ENCODE measurements at places on chromosomes 6 and 20. TPM values are rescaled to one million over a fixed set of nuclear protein-coding genes. Genes with fewer than 3 reads are reported as not detected.

DNA sequence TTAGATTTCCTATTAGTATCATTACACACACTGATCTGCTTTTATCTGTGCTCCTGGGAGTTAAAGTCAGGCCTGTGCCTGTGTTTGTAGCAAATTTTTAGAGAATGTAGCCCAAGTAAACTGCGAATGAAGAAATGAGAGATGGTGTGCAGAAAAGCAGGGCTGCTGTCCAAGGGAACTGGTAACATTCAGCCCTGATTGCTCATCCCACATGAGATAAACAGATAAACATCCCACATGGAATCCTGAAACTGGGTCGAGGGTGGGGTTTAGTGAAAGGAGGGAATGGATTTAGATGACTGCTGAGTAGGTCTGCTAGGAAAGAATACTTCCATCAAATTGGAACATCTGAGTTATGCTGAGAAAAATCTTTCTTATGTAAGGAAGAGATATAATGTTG is 69.1 kb downstream of the GRIK2 start:
- no peak for DNase-seq

GRCh38 chr20:10357974-10358373 is 76.0 kb downstream of the MKKS start:
- DNase-seq = no peak

DNA sequence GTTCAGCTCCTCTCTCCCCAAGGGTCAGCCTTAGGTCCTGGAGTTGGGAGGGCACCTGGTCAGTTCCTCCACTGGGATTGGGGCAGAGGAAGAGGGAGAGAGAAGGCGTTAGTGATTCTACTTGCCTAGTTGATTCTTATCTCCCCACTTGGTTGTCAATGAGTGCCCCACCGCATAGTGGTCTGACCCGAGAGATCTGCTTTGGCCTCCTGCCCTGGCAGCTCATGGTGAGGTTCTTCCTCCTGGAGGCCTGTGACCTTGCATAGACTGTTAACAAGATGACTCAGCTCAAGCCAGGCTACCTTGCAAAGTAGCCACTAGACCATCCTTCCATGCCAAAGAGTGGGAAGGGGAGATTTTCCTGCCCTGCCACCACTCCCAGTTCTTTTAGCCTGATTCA is 160.6 kb downstream of the TMEM200A start:
- DNase-seq = no peak

GRCh38 chr6:151110576-151110905 is 129.2 kb upstream of the AKAP12 start:
- no peak for DNase-seq

- no peak for DNase-seq
These were observed 2.7 kb upstream of the RBM24 start for GRCh38 chr6:17278289-17279063.

DNA sequence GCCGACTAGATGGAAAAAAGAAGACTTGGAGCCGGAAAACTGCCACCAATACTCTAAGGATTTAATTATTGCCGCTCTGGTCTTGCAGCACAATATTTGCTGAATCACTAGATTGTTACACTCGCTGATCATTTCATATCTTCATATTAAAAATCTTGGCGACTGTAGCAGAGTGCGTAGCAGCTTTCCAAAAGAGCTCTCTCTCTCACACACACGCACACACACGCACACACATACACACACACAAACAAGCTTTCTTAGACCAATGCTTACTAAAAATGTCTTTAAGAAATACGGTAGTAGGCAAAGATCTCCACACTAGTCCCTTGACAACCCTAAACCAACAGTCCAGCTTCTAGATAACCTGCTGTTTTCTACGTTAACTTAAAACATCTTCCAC is 7.7 kb downstream of the GRIK2 start:
- no peak for DNase-seq

GRCh38 chr20:17612287-17612991 is 42.6 kb downstream of the DSTN start:
- peak; percentile 46 for DNase-seq

DNA sequence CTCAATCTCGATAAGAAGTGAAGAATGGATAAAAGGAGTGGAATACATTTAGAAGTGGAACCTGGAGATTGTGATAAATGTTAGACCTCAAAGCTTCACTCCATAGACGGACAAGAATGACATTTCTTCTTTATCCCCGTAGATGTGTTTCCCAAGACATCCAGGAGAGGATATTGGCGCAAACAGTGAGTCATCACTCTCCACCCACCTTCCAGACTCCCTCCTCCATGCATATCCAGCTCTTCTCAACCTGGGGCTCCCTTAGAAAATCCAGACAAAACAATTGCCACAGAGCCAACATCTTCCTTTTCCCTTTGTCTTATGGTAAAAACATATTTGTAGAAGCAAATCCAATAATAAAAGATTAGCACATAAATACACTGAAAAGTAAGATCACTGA is 586.1 kb downstream of the PTPRT start:
- no peak for DNase-seq

GRCh38 chr20:1824181-1824580 is 71.0 kb upstream of the SIRPA start:
- DNase-seq = no peak

DNA sequence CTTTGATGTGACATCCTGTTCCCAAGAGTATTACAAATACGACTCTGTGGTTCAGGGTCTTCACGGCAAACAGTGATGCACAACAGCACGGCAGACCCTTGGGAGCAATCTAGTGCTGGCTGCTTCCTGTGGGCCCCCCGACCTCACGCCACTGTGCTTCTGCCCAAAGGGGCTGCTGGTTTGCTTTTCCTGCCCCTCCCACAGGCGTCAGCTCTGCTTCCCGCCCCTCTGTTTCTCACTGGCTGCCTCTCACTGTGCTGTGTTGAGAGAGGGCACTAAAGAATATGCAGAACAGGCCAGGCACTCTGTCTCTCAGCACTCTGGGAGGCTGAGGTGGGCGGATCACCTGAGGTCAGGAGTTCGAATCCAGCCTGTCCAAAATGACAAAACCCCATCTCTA is 554.5 kb upstream of the AGPAT4 start:
- no peak for DNase-seq

- no peak for DNase-seq
These were observed 1273.8 kb upstream of the ADGRB3 start for GRCh38 chr6:67361264-67361663.

GRCh38 chr6:1627827-1628560 is 18.3 kb downstream of the FOXC1 start:
- DNase-seq = no peak

DNA sequence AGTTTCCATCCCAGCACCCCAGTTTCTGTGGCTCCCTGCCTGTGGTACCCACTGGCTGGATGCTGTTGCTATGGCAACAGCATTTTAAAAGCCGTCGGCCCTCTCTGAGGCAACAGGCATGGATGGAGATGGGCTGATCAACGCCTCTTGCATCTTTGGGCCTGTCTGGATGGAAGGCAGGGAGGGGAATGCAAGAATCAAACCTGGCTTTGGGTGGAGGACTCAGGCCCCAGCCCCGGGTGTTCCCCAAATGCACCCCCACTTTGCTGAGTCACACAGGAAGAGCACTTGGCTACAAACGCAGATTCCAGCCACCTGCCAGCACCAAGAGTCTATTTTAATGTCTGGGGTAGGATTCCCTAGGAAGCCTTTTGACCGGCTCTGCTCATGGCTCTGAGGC is 45.7 kb upstream of the TGM2 start:
- no peak for DNase-seq

DNA sequence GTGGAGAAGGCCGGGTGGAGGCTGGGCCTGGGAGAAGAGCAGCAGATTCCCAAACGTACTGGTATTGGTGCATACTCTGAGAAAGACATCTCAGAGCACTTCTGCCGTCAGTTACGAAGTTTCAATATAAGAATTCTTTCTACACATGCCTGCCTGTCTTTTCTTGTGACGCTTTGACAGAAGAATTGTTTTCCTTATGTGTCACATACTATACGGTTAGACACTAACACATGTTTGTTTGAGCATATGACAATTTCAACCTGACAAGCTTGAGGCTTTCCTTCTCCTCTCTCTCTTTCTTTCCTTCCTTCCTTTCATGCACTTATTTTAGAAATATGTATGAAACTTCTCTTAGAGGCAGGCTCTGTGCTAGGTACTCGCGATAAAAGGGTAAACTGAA is 360.0 kb downstream of the QKI start:
- no peak for DNase-seq

GRCh38 chr6:148807784-148808183 is 61.0 kb downstream of the UST start:
- DNase-seq = no peak

GRCh38 chr6:46191961-46192360 is 21.2 kb upstream of the ENPP5 start:
- DNase-seq = no peak

- no peak for DNase-seq
These were observed 153.7 kb upstream of the PTPN1 start for GRCh38 chr20:50356525-50356885.

GRCh38 chr6:41345901-41346300 is 10.5 kb downstream of the NCR2 start:
- DNase-seq = no peak

DNA sequence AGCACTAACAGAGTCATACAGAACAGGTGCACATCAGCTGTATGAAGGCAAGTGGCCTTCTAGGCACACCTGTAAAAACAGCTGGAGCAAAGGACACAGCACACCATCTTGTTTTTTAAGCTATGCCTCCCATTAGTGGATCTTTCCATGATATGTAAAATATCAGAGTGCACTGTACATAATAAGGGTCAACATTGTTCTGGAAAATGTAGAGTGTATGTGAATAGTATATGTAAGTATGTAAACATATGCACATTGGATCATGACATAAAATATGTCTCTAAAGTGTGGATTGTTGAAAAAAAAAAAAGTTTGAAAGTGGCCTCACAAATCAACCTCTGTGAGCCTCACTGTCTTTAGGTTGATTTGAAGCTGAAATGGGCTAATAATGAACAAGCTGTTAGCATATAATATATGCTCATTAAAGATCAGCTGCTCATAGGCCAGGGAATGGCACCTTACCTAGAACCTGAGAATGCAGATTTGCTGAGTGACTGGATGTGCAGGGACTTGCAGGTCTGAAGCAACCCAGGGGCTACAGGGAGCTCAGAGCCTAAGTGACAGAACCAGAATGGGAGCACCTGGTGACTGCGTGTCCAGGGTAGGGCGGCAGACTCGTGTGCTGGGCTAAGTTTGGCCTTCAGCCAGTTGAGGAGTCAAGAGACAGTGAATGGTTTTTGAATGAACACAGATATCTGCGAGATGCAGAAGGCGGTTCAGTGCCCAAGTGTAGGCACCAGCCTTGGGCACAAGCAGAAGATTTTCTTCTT is 198.6 kb downstream of the TMEM242 start:
- no peak for DNase-seq

DNA sequence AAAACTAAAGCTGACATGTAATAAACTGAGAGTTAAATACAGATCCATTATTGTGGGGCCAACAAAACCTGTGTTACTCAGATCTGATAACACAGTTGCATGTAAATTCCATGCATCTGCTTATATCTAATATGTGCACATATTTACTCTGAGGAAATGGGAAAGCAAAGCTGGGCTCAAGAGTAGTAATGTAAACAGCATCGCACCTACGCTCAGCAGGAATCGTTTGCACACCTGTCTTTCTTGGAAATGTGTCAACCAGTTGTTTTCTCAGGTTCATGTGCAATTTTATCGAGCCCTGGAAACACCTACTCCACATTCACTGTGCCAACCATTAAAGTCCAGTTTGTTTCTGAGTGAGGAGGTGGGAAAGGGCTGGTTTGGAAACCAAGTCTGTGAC is 80.3 kb upstream of the CNKSR3 start:
- DNase-seq = peak; percentile 67

DNA sequence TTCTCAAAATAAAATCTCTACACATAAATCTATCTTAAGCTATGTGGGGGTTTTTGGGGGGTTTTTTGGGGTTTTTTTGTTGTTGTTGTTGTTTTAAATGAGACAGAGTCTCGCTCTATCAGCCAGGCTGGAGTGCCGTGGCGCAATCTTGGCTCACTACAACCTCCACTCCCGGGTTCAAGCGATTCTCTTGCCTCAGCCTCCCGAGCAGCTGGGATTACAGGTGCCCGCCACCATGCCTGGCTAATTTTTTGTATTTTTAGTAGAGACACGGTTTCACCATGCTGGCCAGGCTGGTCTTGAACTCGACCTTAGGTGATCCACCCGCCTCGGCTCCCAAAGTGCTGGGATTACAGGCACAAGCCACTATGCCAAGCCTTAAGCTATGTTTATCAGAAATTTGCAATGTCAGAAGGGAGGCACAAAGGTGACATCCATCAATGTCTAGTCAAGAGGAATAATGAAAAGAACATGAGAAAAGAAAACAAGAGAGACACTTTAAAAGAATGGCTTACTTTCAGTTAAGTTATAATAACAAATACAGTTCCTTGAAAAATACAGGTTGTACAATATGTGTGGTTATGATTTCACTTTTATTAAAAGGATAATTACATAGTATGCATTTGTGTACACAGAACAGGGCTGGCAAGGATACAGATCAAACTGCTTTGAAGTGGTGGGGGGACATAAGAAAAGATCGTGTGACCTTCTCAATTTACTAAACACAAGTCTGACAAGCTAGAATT is 28.6 kb downstream of the SLC23A2 start:
- DNase-seq = no peak

DNA sequence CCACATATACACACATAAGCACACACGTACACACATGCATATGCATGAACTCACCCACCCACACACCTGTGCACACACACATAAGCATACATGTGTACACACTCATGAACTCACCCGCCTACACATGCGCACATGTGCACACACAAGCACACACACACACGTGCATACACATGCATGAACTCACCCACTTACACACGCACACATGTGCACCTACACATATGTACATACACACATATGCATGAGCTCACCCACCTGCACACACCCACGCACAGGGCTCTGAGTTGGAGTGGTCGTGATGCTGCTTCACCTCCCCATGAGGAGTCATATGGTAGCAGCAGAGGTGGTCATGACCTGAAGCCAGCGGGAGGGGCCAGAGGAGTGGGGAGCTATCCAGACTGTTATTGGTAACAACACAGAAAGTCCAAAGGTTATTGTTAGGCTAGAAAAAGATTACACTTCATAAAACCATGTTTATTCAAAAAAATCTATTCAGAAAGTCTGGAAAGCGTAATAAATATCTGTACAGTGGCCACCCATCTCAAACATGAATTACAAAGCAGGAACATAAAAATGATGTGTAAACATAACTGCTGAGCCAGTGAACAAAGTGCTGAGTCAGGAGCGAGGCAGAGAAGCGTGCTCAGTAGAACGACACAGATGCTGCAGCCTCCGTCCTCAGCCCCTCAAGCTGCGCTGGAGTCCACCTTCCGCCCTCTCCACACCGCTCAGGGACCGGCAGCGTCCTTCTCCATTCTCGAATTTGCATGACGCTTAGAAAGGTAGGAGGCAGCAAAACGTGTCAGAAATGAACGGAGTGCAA is 26.4 kb upstream of the MPC1 start:
- no peak for DNase-seq

MMUT gene
- 8.3 TPM for total RNA-seq

KCNQ5 gene
- 1.6 TPM for total RNA-seq

IP6K3 gene
- not detected for total RNA-seq

PROKR2 gene
- total RNA-seq = not detected

BICRAL gene
- total RNA-seq = 8.6 TPM

FAM217A gene
- total RNA-seq = not detected

BTNL2 gene
- not detected for total RNA-seq

PRDM13 gene
- not detected for total RNA-seq

CYP39A1 gene
- total RNA-seq = 6.3 TPM

RNF144B gene
- 4.0 TPM for total RNA-seq

LRRN4 gene
- total RNA-seq = 11.2 TPM

KCNK16 gene
- total RNA-seq = 2.9 TPM

VGLL2 gene
- total RNA-seq = 0.99 TPM

PPP1R14C gene
- 0.26 TPM for total RNA-seq

OPN5 gene
- not detected for total RNA-seq

All from body of pancreas (tissue), 4 donors.